ENCODE measurements at places on chromosomes 3 and 15. TPM values are rescaled to one million over a fixed set of nuclear protein-coding genes. Genes with fewer than 3 reads are reported as not detected.

Gene ATP13A5
- not detected for total RNA-seq

DNA sequence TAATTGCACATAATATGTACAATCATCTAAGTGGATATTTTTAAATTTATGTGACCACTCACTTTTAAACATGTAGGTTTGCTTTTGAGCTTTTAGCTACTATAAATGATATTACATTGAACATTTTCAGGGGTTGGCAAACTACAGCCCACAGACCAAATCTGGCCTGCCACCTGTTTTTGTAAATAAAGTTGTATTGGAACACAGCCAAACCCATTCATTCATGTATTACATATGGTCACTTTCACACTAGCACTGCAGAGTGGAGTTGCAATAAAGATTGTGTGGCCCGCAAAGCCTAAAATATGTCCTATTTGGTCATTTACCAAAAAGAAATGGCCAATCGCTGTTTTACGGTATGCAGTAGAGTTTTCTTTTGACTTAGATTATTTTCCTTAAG is 21.2 kb downstream of the CMTM7 start:
- peaks cover 22% of the 10 kb centered on the region for H3K36me3 ChIP-seq
- H3K4me3 ChIP-seq = no peak overlapping the region
- no peak for DNase-seq
- no peak overlapping the region for H3K27ac ChIP-seq
- H3K27me3 ChIP-seq = no peaks in the 10 kb centered on the region
- H3K4me1 ChIP-seq = peaks cover 63% of the 10 kb centered on the region

- DNase-seq = no peak
- no peak overlapping the region for H3K4me3 ChIP-seq
- peaks cover 2% of the 10 kb centered on the region for H3K36me3 ChIP-seq
These were observed 82.1 kb upstream of the POMGNT2 start for GRCh38 chr3:43187836-43188479.

DNA sequence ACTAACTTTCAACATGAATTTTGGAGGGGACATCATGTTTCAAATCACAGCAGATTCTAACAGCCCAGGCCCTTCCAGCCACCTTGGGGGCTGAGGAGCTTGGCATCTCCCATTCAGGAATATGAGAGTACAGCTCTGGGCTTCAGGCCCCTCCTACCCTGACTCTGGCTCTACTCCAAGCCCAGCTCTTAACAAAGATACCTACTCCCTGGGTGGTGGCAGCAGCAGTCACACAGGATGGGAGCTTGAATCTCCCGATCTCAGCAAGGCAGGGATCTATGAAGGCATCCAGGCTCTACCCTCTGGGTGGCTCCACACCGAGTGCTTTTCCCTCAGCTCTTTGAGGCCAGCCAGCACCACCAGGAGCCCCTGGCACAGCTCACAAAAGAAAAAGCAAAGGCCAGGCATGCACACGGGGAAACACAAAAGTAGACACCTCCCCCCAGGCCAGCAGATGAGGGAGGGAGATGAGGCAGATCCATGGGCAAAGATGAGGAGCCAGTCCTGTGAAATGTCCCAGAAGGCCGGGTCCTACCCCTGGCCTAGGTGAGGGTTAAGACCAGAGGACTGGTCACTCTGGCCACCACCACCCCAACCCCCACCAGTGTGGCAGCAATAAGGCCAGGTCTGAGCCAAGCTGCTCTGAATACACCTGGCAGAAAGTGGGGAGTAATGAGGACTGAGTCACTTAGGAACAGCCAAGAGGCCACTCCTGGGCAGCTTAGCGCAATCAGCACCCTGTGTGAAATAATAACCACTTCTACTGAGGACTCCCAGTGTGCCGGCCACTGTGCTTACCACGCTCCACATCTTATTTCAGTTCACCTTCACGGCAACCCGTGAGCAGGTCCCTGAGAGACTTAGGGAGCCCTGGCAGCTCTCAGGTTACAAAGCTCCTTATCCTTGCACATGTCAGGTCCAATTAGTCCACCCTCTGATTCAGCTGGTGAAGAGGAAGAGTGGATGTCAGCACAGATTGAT is 24.3 kb downstream of the PLA2G4F start:
- no peak for DNase-seq
- no peaks in the 10 kb centered on the region for H3K36me3 ChIP-seq
- no peaks in the 10 kb centered on the region for H3K4me1 ChIP-seq
- no peak overlapping the region for H3K27ac ChIP-seq
- no peak overlapping the region for H3K4me3 ChIP-seq

DNA sequence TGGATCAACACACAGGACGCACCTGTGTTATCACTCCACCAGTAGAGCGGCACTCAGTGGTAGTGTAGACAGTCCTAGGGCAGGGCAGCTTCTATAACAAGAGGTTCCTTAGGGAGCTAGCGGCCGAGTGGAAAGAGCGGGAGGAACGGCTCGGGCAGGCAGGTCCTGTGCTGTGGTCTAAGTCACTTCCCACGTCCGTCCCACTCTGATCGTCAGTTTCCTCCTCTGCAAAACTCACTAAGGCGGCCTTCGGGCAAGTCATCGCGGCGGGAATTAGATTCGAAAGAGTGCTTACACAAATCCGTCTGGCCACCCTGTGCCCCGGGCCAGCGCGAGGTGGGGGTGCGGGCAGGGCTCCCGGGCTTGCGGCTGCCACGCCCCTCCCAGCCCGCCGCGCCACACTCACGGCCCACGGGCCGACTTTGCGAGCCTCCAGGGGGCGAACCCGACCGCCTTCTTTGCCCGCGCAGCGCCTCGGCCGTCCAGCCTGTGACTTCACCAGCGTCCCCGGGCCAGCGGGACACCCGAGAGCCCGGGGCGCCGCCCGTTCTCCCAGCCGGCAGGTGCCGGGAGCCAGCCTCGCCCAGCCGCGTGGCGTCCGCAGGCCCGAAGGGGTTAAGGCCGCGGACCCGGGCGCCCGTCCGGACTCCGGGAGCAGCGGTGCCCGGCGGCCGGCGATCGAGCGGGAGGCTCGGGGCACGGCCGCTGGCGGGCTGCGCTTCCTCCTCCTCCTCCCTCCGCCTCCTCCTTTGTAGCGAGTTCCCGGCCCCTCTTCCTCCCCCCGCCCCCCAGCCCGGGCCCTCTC is 416 bp upstream of the CORO2B start:
- H3K27ac ChIP-seq = no peak overlapping the region
- H3K4me3 ChIP-seq = peak overlapping the region; percentile 61
- peak; percentile 28 for DNase-seq
- H3K4me1 ChIP-seq = peaks cover 6% of the 10 kb centered on the region
- H3K27me3 ChIP-seq = peaks cover 45% of the 10 kb centered on the region

Measured in activated CD8-positive, alpha-beta T cell treated with anti-CD3 and anti-CD28 coated beads for 36 hours (primary cell).